ENCODE measurements at places on chromosomes 2 and 18. TPM values are rescaled to one million over a fixed set of nuclear protein-coding genes. Genes with fewer than 3 reads are reported as not detected.

DNA sequence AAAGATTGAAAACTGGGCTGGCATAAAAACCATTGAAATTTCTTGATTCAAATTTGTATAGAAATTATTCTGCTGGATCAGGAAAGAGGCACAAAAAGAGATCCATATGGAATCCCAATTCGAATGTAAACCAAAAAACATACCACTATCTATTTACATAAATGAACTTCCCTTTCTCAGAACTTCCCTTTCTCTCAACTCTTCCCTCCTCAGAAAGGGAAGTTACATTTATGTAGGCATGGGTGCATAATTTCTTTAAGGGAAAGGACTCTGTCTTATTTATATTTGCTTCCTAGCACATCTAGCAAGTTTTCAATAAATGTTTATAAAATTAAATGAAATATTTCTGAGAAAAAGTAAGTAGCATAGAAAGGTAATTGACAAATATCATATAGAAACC, 398.1 kb upstream of the ATP5MC3 start:
- no peaks in the 10 kb centered on the region for H3K4me1 ChIP-seq
- H3K27me3 ChIP-seq = no peaks in the 10 kb centered on the region
- H3K36me3 ChIP-seq = no peaks in the 10 kb centered on the region
- no peak overlapping the region for H3K27ac ChIP-seq

DNA sequence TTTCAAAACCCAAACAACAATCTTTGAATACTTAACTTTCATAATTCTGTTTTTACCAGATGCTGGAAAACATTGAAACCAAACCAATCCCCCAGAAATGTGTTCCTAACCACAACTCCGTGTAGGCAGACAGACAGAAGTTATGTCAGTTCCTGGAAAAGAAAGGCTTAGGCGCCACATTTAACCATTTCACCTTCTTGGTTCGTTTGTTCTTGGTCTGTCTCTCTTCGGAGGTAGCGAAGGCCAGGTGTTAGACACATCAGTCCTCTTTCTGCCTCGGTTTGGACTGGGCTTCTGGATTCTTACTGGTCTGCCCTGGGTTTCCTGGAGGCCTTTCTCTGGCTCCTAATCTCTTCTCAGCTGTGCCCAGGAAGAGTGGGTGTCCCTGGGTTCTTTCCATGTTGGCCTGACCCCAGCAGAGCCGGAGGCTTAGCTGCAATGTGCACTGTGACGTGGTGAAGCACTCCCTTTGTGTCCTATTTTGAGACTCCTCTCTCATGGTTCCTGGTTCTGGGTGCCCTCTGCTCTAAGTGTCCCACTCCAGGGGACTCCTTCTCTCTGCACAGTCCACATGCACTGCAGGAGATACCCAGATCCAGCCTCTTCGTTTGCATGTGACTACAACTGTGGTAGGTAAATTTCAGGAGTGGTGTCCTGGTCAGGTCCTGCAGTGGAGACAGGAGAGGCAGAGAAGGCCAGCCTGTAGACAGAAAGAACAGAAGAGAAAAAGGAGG, 23.1 kb upstream of the RAB31 start:
- H3K4me3 ChIP-seq = no peak overlapping the region
- H3K36me3 ChIP-seq = no peaks in the 10 kb centered on the region
- peak overlapping the region; percentile 51 for H3K27ac ChIP-seq
- no peak for DNase-seq
- H3K4me1 ChIP-seq = peaks cover 3% of the 10 kb centered on the region

The GKN1 gene
- total RNA-seq = not detected

The RNF144A gene
- 42.5 TPM for total RNA-seq

The CRYGC gene
- total RNA-seq = not detected

Measured in spleen (tissue), 13 donors.